ENCODE measurements at places on chromosomes 6 and 20.

GRCh38 chr20:63657260-63657936, 714 bp upstream of the RTEL1 start:
- no peak for DNase-seq

DNA sequence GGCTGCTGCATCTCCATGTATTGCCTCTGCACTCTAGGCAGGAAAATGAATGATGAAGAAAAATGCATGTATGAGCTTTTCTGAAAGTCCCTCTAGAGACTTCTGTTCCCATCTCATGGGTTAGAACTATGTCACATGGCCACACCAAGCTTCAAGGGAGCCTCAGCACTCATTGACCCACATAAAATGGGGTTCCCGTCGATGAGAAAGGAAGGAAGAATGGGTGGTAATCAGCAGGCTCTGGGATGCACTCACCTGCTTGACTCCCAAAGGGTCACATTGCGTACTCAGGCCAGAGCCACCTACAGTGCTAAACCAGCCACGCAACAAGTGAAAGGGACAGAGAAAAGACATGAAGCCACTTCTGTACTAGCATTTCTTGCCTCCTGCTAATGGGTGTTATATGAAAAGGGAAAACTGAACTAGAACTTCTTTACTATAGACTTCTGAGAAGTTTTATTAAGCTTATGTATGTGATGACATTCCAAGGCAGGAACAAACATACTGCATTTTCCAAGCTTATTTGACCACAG, 95.8 kb upstream of the GCM1 start:
- DNase-seq, result no peak

- no peak for DNase-seq
Measured at GRCh38 chr6:115717472-115717871, 343.2 kb downstream of the FRK start.

DNA sequence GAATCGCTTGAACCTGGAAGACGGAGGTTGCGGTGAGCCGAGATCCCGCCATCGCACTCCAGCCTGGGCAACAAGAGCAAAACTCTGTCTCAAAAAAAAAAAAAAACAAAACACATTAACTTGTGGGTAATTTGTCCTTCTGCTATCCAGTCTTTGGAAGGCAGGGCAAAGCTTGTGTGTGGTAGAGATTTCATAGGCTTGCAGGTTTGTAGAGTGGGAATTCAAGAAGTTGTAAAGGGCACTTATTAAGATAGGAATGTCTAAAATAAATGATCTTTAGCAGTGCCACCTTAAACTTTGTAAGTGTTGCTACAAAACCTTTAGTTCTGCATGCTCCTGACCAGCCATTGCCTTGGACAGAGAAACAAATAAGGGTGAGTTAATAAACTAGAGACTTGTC, 8.4 kb downstream of the VAPB start:
- no peak for DNase-seq

DNA sequence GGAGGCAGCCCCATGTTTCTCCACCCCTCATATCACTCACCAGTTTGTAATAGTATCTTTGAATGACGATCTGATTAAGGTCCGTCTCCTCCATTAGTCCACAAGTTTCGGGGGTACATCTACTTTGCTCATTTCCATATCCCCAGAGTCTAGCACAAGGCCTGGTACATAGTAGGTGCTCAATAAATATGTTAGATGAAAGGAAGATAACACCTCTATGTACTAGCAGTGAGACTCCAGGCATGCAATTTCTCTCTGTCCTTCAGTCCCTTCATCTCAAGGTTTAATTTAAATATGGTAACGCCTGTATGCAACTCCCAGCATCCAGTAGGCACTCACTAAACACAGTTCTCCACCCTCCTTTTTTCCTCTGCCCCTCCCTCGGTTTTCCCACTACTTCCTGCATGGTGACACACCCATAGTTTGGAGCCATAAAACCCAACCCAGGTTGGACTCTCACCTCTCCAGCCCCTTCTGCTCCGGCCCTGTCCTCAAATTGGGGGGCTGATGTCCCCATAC, 461 bp upstream of the HNF4A start:
- DNase-seq, result no peak

DNA sequence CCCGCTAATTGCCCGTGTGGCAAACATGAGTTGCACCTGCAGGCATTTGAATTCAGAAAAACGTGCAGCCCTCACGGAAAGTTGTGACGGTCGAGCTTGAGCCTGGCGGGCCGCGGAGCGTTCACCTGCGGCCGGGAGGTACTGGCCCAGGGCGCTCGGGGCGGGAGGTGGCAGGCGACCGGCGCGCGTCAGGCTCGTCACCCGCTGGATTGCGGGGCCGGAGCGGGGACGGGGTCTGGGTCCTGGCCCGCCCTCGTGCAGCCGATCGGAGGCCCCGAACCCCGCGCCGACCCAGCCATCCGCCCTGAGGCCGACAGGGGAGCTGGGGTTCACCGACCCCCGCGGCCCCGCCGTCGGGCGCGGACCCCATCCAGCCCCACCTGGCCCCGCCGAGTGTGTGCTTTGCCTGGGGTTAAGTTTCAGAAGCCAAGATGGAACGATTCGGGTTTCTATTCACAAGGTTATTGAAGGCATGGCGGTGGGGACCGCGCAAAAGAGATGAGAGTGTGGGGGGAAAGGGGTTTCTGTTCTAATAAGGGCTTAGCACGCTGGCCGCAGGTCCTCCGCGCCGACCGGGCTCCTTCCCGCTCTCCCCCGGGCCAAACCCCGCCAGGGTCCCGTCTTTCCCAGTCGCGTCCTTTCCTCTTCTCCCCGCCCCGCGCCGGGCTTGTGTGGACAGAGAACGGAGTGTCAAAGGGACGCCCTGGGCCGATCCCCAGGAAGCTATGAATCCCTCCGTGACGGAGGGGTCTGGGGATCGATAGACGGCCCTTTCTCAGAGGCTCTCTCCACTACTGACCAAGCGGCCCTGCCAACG, 1.6 kb upstream of the HEY2 start:
- DNase-seq, result peak; percentile 67

DNA sequence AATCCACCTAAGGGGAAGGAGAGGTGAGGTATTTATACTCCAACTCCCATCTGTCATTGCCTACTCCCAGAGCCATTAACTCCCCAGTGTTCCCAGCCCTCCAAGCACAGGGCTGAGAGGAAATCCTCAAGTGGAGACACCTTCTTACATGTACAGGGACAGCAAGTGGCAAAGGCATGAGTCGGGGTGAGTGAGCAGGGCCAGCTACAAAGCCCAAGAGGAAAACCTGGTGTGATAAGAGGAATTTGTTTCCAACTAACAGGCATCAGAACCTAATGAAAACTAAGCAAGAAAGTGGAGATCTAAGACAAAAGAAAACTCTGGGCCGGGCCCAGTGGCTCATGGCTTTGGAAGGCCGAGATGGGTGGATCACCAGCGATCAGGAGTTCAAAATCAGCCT, 70.0 kb upstream of the SRSF6 start:
- no peak for DNase-seq

GRCh38 chr6:89215391-89215790, 1.8 kb downstream of the GABRR1 start:
- no peak for DNase-seq

DNA sequence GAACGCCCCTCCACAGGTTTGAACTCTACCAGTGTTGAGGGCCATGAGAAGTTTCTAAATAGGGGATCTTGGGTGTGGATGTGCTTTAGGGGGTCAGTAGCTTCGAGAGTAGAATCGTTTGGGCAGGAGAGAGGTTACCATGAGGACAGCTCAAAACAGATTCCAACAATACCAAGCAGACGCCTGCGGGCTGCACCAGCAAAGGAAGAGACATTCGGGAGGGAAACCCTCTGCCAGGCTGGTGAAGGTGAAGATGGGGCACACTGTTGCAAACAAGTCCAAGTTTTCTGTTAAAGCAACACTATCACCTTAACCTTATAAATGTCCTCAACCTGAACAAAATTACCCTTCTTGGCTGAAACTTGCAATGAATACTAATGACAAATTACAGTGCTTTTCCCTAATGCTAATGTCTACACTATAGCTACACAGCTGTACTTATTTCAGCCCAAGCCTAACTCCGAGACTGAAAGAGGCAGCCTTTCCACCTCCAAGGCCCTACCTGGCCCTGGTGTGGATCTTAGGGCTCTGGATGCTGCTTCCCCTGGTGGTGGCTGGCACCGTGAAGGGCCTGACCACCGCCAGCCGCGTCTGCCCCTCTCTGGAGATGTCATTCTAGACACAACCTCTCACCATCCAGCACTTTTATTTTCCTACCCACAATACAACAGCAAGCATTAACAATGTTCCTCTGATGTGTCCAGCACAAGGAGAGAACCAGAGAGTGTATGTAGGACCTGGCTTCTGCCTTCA, 80.1 kb downstream of the DLL1 start:
- DNase-seq, result no peak

DNA sequence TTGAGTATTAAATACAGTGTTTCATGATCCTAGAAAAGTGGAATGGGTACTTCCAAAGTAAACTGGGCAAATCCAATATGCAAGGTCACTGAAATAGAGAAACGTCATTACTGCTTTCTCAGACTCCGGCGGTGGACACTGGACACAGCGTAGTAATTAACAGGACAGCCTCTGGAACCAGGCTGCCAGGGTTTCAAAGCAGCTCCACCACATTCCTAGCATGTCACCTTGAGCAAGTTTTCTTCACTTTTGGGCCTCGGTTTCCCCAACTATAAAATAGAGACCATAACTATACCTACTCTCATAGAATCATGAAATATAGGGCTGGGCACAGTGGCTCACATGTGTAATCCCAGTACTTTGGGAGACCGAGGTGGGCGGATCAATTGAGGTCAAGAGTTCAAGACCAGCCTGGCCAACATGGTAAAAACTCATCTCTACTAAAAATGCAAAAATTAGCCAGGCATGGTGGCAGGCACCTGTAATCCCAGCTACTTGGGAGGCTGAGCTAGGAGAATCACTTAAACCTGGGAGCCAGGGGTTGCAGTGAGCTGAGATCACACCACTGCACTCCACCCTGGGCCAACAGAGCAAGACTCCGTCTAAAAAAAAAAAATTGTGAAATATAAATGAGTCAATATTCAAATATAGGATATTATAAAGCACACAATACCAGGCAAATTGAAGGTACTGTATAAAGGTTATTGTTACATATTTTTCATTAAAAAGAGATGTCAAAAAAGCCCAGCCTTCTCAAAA, 24.9 kb downstream of the ARHGAP18 start:
- no peak for DNase-seq

- DNase-seq, result no peak
Measured at GRCh38 chr6:170311696-170312095, 5.1 kb downstream of the FAM120B start.

DNA sequence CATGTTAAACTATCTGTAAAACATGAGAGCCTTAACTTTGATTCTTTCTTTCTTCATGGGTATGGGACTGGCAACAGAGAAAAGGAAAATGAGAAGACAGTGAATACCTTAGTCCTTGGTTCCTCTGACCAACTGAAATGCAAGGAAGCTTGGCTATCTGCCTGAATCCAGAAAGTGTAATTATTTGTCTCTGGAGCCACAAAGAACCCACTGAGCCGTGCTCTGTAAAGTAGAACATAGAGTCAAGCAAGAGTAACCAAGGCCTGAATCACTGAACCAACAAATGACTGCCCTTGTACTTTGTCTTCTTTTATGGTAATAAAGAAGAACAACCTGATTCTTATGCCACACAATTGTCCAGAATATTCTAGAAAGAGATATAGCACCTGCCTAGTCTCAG, 27.6 kb downstream of the PKHD1 start:
- no peak for DNase-seq

DNA sequence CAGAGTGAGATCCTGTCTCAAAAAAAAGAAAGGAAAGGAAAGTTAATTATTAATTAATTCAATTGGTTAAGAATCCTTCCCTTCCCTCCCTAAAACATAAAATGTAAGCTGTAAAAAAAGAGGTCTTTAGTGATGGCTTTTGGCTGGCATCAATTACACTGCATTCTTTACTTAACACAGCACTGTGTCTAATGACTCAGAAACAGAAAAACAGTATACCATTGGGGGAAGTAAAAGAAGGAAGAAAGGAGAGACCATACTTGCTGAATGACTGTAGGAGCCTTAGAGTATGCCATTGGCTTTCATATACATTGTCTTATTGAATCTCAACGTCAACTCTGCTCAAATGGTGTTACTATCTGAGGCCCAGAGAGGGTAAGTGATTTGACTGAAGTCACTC, 18.3 kb upstream of the CITED2 start:
- no peak for DNase-seq

DNA sequence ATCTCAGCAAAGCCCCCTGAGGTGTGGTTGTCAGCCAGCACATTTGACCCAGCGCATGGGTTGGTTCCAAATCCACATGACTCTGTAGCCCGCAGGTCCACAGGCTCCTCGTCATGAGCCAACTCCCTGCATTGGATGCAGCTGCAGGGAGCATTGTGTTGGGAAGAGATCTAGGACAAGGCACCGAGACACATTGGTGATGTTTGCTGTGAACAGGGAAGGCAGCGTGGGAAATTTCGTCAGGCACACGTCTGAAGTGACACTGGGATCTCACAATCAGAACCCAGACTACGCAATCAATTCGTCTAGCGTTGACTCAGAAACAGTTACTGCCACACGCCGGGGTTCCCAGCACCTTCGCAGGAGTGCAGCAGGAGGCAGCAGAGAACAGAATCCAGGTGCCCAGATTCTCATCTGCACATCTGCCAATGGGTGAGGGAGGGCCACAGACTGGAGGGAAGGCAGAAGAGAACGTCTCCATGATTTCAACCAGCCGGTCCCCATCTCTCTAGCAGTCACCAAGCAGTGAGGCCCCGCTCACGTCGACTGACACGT, 177.0 kb downstream of the TTLL2 start:
- no peak for DNase-seq

DNA sequence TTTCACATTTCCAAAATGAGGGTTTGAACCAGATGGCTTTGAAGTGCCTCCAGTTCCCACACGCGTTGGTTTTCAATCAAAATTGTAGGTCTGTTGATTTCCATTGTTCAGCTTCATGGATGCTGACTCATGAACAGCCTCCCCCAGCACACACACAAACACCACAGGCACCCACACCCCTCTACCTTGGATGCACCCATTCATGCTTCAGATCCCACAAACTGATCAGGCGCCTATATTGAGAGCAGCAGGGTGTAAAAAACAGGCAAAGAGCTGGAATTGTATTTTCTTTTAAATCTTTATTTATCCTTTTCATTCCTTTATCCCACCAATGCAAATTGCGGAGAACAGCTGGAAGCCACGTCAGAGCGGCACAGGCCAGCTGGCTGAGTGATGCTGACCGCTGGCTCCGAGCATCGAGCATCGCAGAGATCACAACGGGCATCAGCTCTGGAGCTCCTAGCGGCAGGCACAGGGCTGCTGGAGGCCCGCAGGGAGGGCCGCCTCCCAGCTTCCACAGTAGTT, 29.3 kb upstream of the TBC1D7 start:
- DNase-seq, result peak; percentile 83

- no peak for DNase-seq
Measured at GRCh38 chr6:132792510-132792909, 5.9 kb downstream of the SLC18B1 start.

GRCh38 chr6:64789476-64789875, 917.5 kb downstream of the EYS start:
- no peak for DNase-seq

- DNase-seq, result no peak
Measured at GRCh38 chr6:156773935-156774852, 3.0 kb upstream of the ARID1B start.

- DNase-seq, result no peak
Measured at GRCh38 chr20:17482536-17482935, 48.6 kb downstream of the BFSP1 start.

- DNase-seq, result no peak
Measured at GRCh38 chr6:167811442-167812087, 15.1 kb upstream of the AFDN start.
